ENCODE measurements at places on chromosomes 16 and 17. TPM values are rescaled to one million over a fixed set of nuclear protein-coding genes. Genes with fewer than 3 reads are reported as not detected.

GRCh38 chr16:83206426-83206825, 579.7 kb downstream of the CDH13 start:
- DNase-seq = no peak

DNA sequence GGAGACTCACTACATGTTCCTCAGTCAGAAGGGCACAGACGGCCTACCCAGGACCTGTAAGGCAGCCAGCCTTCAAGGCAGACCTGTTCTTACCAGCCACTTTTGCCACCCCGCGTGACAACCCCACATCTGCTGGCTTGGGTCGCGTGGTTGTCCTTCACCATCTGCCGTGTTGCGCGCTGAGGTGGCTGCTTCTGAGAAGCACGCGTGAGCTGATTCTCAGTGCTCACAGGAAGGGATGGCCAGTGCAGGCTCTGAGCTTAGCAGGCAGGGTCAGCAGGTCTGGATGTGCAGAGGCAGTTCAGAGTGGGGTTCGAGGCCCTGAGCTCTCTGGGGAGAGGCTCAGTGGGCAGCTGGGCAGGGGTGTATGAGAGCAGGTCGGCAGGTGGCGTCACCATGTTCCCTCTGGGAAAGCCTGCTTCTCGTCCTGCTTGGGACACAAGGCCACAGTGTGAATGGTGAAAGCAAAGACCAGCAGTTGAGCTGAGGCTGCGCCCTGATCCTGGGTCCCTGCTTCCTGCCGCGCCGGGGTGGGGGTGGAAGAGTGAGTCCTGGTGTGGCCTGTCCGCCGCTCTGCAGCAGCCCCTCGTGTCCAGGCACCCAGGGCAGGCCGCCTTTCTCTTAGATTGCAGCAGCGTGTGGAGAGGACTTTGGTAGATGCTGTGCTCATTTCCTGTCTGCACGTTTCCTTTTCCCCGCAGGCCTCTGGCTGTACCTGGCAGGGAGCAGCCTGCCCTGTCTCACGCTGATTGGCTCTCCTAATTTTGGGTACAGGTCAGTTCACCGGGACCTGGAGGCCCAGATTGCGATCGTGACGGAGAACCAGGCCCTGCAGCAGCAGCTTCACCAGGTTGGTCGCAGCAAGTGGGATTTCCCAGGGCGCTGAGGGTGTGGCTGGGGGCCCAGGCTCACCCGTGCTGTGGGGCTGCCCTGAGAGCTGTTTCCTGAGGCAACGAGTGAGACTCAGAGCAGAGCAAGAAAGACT, 36.0 kb downstream of the PGS1 start:
- no peak for DNase-seq

- DNase-seq = no peak
Observed at GRCh38 chr17:61508912-61509311, 56.7 kb downstream of the TBX4 start.

- no peak for DNase-seq
Observed at GRCh38 chr17:6796887-6797490, 21.0 kb downstream of the FBXO39 start.

- no peak for DNase-seq
Observed at GRCh38 chr17:48613862-48614694, 1.0 kb downstream of the HOXB8 start.

- no peak for DNase-seq
Observed at GRCh38 chr17:44767493-44767892, 8.7 kb downstream of the ADAM11 start.

DNA sequence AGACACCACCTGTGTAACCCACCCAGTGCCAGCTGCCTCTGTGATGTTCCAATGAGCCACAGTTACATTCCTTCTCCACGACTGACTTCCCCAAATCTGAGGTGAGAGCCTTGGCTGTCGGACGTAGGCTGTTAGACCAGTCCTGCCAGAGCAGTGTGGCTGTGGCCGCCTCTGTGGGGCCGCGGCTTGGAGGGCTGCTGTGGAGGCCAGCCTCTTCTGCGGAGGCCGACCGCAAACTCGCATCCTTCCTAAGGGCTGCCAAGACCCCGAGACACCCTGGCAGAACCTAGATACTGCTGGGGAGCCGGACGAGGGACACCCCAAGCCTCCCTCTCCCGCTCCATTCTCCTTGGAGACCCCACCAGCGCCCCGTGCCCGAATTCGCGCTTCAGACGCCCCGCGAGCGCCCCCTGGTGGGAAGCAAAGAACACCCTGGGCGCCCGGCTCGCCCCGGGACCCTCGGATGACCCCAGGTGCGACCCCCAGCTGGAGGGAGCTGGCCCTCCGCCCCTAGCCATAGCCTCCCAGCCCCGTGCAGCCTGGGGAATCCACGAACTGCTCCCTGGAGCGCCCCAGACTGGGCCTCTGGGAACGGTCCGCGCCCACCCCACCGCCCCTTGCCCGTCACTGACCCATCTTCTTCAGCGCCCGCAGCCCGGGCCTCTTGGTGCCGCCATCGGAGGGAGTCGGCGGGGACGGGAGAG, 547 bp downstream of the PLCD3 start:
- DNase-seq = peak; percentile 27

TRAPPC1 gene
- total RNA-seq = 6.1 TPM

TSPAN10 gene
- 66.8 TPM for total RNA-seq

PSME3IP1 gene
- 46.6 TPM for total RNA-seq

KRTAP3-1 gene
- total RNA-seq = not detected

- no peak for DNase-seq
Observed at GRCh38 chr16:86089991-86090390, 191.0 kb downstream of the IRF8 start.

CACNG4 gene
- total RNA-seq = 1.4 TPM

UNKL gene
- 8.2 TPM for total RNA-seq

DNA sequence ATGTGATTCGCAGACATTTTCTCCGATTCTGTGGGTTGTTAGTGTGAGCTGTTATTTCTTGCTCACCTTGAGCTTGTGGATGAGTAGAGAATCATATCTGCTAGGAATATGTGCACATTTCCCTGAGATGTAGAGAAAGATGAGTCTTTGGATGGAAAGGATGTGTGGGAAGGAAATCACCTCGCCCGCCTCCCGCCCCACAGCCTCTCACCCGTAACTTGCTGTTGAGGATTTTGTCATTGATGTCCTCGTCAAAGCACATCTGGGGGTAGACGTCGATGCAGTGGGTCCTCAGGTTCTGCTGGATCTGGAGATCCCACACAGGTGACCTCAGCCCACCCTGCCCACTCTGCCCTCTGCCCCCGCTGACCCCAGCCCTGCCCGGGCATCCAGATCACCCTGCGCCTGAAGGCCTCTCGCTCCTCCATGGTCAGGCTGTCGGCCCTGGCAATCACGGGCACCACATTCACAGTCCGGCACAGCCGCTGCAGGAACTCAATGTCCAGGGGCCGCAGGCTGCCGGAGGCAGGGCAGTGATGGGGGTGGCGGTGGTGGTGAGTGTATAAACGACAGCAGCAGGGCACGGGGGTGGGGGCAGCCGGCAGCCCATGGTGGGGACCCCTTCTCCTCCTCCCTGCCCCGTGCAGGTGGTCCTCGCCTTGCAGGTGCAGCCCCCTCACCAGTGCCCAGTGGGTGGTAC, 4.7 kb downstream of the SEPTIN12 start:
- DNase-seq = no peak

OTOP3 gene
- not detected for total RNA-seq

GRCh38 chr16:15639061-15639568, 3.8 kb downstream of the MARF1 start:
- no peak for DNase-seq

- no peak for DNase-seq
Observed at GRCh38 chr17:33245183-33245582, 47.9 kb downstream of the ASIC2 start.

DNA sequence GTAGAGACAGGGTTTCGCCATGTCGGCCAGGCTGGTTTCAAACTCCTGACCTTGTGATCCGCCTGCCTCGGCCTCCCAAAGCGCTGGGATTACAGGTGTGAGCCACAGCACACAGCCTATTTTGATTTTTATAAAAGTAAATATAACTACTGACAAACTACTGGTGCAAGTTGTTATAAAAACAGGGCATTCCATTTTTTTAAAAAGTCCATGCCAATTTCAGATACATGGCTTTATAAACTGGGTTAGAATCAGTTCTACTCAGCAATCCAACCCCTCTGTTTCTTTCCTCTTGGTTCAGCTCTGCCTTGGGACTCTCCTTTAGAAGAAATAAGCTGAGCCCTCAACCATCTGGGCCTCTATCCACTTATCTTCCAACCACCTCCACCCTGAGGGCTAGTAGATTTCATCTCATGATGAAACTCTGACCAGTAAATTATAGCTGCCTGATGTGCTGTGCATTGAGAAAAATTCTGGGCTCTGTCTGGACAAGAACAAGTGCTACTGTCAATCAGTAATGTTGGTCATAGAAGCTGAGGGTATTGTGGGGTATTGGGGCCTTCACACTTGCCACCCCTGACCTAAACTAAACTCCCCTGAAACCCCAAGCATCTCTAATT, 10.2 kb downstream of the RANBP10 start:
- DNase-seq = no peak

GRCh38 chr17:1843947-1844346, 14.1 kb downstream of the RPA1 start:
- no peak for DNase-seq

GRCh38 chr16:10080051-10080772, 102.0 kb downstream of the GRIN2A start:
- DNase-seq = peak; percentile 98

- peak; percentile 19 for DNase-seq
Observed at GRCh38 chr17:6651919-6652452, 424 bp downstream of the C17orf100 start.

MVP gene
- total RNA-seq = 32.7 TPM

GRCh38 chr17:58338841-58339754, 10.5 kb upstream of the TSPOAP1 start:
- no peak for DNase-seq

SCIMP gene
- not detected for total RNA-seq

DNA sequence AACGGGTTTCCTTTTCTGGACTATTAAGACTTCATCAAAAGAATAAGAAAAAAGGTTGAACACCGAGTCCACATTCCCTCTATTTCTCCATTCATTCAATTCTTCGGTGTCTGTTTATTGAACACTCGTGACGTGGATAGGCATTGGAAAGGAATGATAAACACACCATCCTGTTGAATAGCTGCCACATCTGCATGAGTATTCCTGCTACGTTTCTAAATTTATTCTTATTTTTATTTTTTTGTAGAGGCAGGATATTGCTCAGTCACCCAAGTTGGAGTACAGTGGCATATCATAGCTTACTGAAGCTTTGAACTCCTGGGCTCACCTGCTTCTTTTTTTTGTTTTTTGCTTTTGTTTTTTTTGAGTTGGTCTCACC, 80.8 kb upstream of the CIBAR2 start:
- DNase-seq = no peak

DNA sequence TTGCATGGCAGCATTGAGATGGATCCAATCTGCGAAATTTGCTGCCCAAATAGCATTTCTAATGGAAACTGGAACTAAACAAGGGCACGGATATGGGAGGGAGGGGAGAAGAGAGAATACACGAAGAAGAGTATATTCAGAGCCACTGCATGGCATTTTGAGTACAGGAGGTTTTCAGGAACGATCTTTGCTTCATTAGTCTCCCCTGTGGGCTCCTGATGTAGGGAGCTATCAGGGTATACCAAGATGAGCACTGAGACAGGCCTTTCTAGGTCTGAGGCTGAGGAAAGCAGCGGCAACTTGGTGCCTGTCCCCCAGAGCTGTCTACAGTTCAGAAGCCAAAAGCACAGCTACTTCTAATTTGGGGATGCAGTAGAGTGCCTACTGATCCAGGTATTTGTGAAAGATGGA, 257.7 kb upstream of the PMFBP1 start:
- DNase-seq = peak; percentile 62

- DNase-seq = peak; percentile 9
Observed at GRCh38 chr17:20706751-20707373, 127.3 kb downstream of the CDRT15L2 start.

DNA sequence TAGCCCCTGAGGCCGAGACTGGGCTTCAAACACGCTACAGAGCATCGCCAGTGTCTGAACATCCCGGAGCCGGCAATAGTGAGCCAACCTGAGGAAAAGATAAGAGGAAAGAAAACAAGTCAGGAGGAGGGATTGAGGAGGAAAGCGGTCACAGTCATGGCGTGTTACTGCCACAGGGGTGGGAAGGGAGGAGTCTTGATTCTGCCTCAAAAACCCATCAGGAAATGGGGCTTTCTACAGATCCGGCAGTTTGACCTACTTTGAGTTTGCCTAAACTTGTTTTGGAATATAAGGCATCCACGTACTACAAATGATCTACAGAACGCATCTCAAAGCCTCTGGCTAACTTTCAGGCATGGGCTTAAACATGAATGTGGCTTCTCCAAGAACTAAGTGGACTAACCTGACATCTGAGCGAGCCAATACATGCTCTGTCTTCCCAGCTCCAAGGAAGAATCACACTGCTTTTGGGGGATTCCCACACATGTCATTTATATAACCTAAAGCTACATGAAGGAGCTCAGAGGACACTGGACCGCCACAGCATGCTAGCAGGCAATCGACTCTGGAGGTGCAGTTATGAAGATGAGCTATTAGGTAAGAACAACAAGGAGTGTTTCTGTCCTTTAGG, 96.6 kb downstream of the WDR59 start:
- DNase-seq = no peak

GRCh38 chr16:73610160-73610559, 562.2 kb upstream of the ZFHX3 start:
- DNase-seq = no peak

CLEC18A gene
- 1.7 TPM for total RNA-seq

- no peak for DNase-seq
Observed at GRCh38 chr16:3890091-3890490, 9.6 kb upstream of the CREBBP start.

PPP1R27 gene
- not detected for total RNA-seq

- DNase-seq = no peak
Observed at GRCh38 chr17:17356931-17357270, 53.7 kb downstream of the NT5M start.

- DNase-seq = no peak
Observed at GRCh38 chr17:4858068-4858881, 25.1 kb downstream of the MINK1 start.

CBLN1 gene
- 0.44 TPM for total RNA-seq

DNA sequence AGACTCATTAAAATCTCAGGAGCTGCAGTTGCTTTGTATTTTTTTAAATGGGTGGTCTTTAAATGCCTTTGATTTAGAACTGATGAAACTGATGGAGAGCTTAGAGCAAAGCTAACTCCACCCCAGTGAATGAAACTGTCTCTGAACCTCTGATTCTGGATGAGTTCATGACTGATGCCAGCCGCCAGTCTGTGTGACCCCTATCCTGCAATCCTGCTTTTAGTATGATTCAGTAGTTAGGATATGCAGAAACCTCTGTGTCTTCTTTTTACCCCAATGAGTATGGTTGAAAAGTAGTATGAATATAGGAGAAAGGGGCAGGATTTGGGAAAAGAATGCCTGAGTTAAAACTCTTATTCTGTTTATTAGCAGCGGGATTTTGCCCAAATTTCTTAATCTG, 12.3 kb upstream of the SALL1 start:
- no peak for DNase-seq

FAM83G gene
- total RNA-seq = 10.2 TPM

Measured in G401 (cell line).